ENCODE measurements at places on chromosomes 1 and 21.

- DNase-seq: no peak
Observed at GRCh38 chr1:11942280-11942679, 7.8 kb downstream of the PLOD1 start.

- no peak for DNase-seq
Observed at GRCh38 chr1:24384251-24385090, 29.1 kb downstream of the STPG1 start.

DNA sequence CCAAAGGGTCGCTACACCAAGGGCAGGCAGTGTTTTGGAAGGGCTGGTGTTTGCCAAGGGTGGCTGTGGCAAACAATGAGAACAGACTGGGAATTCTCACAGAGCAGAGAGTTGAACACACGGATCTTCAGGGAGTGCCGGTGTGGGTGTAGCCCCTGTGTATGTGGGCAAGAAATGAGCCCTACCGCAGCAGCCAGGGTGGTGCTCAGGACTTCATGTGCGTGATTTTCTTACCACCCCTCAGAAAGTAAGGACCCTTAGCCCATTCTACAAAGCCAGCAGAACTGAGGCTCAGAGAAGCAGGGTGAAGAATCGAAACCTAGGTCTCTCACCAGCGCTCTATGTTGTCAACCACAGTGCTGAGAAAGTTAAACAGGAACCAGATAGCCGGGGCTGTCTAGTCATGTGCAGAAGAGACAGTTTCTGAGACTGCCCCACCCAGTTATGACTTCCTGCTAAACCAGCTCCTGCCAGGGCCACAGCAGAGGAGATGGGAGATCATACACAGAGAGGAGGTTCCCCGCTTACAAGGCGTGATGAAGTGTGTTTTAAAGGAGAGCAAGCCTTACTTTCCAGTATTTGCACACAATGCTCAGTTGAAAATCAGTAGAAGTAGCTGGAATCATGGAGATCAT lies 21.9 kb upstream of the MORC3 start:
- DNase-seq: peak; percentile 41

GRCh38 chr1:60896701-60897363 lies 185.5 kb upstream of the NFIA start:
- no peak for DNase-seq

DNA sequence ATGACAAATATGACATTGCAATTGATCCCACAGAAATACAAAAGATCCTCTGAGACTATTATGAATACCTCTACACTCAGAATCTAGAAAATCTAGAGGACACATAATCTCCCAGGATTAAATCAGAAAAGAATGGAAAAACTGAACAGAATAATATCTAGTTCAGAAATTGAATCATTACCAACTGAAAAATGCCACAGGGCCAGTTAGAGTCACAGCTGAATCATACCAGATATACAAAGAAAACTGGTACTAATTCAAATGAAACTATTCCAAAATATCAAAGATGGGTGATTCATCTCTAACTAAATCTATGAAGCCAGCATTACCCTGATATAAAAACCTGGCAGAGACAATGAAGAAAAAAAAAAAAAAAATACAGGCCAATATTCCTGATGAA lies 149.3 kb downstream of the BRINP3 start:
- DNase-seq: no peak

DNA sequence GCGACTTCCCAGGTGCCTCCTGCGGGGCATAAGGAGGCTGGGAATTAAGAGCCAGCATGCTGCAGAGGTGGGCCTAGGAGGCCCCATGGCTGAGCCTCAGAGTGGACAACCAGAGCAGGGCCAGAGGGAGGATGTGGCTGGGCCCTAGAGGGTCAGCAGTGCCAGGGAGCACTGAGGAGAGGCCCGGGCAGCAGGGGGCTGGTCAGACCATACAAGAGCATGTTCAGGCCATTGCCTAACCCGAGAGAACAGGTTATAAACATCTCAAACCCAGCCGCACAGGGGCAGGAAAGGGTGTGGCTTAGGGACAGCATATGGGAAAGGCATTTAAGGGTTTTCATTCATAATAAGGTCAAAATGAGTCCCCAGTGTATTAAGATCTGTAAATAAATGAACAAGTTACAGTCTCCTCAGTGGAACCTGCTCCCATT lies 51.1 kb downstream of the IER5 start:
- DNase-seq: no peak

Measured in stimulated activated CD4-positive, alpha-beta T cell treated with anti-CD3 and anti-CD28 coated beads, Interleukin-4, amount 100 ng/mL, for 48 hours (primary cell).